ENCODE measurements at places on chromosomes 2 and 18. TPM values are rescaled to one million over a fixed set of nuclear protein-coding genes. Genes with fewer than 3 reads are reported as not detected.

The CDK5R2 gene
- total RNA-seq, result 13.4 TPM

The DYSF gene
- total RNA-seq, result 1.8 TPM

The DAW1 gene
- total RNA-seq, result 8.1 TPM

The SPATA3 gene
- not detected for total RNA-seq

The SPC25 gene
- 9.2 TPM for total RNA-seq

The ALPG gene
- total RNA-seq, result not detected

The STK11IP gene
- 17.8 TPM for total RNA-seq

The ABCG5 gene
- 0.23 TPM for total RNA-seq

The TXNDC2 gene
- not detected for total RNA-seq

The TLX2 gene
- not detected for total RNA-seq

The KIF1A gene
- total RNA-seq, result 358 TPM

The TMEM200C gene
- 10.6 TPM for total RNA-seq

The IFIH1 gene
- 4.8 TPM for total RNA-seq

The METTL5 gene
- total RNA-seq, result 63.9 TPM

The ABCB11 gene
- total RNA-seq, result 1.2 TPM

The EVX2 gene
- total RNA-seq, result not detected

The CD8B2 gene
- 0.69 TPM for total RNA-seq

The CDH20 gene
- total RNA-seq, result 20.8 TPM

The UGT1A7 gene
- total RNA-seq, result not detected

The SKOR2 gene
- total RNA-seq, result 0.23 TPM

The LAMA3 gene
- 3.7 TPM for total RNA-seq

Data from diencephalon (tissue), 1 donor.